Stimulated activated CD4-positive, alpha-beta T cell treated with anti-CD3 and anti-CD28 coated beads, TNF-alpha, amount 100 ng/mL, for 1 hour (primary cell): ENCODE measurements at places on chromosomes 3 and 15.

DNA sequence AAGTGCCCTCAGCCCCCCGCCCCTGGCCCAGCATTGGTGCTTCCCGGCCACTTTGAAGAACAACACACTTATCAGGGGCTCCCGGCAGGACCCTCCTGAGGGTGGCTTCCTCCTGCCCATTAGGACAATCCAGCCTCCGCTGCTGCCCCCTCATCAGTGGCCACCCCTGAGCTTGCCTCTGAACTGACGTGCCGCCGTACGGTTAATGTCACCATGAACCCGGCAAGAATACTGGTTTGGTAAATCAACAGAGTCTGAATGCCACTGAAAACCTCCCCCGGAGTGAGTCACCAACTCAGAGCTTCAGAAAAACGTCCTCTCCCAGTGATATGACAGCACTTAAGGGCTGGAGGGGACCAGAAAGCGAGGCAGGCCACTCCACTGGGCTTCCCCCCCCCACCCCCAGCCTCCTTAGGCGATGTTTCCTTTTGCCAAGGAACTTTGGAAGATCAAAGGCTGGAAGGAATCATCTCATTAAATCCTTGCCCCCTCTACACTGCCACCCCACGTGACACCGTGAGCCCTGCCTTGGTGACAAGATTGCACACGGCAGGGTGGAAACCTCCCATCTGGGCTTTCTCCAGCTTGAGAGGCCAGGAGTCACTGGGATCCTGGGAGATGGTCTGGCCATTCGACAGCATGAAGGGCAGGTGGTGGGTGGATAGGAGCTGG is 142.1 kb downstream of the NUP210 start:
- no peak for DNase-seq

DNA sequence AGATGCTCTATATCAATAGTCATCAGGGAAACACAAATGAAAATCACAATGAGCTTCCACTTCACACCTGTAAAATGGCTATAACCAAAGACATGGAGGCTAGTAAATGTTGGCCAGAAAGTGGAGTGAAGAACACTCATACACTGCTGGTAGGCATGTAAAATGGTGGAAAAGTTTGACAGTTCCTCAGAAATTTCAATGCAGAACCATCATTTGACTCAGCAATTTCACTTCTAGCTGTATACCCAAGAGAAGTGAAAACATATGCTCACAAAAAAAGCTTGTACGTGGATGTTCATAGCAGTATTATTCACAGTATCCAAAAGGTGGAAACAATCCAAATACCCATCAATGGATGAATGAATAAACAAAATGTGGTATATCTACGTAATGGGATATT is 19.2 kb upstream of the TOP2B start:
- DNase-seq, result no peak

DNA sequence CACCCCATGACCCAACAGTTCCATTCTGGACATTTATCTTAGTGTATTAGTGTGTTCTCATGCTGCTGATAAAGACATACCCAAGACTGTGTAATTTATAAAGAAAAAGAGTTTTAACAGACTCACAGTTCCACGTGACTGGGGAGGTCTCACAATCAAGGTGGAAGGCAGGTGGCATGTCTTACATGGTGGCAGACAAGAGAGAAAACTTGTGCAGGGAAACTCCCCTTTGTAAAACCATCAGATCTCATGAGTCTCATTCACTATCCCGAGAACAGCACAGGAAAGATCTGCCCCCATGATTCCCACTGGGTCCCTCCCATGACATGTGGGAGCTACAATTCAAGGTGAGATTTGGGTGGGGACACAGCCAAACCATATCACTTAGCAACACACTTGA is 21.6 kb upstream of the GPD1L start:
- DNase-seq, result no peak

DNA sequence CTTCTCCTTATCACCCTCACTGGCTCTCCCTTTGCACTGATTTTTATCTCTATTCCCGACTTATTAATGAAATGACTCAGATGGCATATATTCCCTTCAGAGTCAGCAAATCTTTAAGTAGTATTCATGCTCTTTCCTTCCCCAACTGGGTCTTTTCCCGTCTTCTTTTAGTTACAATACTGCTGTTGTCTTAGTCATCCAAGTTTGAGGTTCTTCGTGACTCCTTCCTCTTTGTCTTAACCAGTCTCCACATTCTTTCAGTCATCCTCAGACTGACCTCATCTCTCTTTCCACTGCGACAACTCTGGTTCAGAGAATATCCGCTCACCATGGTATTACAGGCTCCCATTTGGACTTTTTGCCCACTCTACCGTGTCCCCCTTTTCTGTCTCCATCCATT is 12.4 kb downstream of the WDR5B start:
- DNase-seq, result no peak

DNA sequence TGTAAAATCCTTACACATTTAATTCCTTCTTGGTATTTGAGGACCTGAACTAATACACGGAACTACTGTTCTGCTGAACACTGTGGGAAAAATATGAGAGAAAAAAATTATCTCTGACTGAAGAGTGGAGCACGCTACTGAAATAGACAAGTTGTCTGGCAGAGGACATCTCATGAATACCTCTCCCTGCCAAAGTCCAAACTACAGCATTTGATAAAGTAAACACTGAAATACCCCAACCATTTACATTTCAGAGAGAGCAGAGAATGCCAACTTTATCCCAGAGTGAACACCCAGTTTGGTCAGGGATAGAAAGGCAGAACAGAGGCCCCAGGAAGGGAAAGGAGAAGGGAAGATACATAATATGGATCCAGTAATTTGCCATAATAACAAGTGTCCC is 920.7 kb downstream of the SQOR start:
- no peak for DNase-seq

- DNase-seq, result no peak
Observed at GRCh38 chr3:18098960-18099587, 326.1 kb downstream of the SATB1 start.

DNA sequence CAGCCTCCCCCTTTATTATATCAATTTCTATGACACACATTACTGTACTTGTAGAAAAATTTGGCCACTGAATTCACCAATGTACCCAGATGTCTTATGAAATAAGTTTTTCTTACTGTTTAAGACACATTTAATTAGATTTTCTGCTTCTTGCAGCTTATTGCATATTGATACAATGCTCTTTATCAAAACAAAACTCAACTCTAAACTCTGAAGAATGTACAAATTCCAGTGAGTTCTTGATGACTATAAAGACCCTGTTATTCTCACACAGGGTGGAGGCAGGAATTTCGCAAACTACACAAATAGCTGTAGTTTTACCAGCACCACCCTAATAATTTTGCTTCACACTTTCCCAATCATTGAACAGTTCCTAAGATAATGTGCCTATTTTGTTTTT is 22.0 kb downstream of the CMTM6 start:
- no peak for DNase-seq

GRCh38 chr3:35241236-35241635 is 398.1 kb upstream of the ARPP21 start:
- DNase-seq, result no peak

DNA sequence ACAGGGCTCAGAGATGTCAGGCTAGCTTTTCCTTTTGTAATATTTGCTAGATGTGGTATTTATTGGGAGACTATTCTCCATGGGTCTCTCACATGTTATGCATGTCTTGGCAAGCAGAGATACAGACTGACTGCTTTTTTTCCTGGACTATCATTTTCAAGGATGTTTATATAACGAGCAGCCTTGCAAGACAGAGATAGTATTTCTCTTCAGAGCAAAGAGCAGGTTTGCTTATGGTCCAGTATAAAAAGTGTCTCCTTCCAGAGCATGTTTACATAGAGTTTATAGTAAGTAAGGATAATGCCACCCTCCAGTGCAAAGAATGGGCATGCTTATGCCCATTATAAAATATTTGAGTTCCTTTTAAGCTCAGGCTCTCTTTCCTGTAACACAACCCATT is 24.6 kb downstream of the GTF2E1 start:
- DNase-seq, result no peak

DNA sequence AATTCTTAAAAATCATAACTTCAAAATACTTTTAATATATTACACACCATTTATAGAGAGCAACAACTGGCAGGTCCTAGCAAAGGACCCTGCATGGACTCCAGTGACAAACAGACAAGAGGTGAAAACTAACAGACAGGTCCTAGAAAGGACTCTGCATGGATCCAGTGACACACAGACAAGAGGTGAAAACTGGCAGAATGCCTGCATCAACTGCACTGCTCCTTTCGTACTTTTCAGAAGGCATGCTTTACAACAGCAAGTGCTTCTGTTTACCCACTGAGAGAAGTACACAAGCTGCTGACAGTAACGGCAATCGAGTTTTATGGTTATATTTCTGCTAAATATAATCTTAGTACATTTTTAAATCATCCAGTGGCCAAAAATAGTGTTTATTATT is 24.3 kb upstream of the GP5 start:
- no peak for DNase-seq

DNA sequence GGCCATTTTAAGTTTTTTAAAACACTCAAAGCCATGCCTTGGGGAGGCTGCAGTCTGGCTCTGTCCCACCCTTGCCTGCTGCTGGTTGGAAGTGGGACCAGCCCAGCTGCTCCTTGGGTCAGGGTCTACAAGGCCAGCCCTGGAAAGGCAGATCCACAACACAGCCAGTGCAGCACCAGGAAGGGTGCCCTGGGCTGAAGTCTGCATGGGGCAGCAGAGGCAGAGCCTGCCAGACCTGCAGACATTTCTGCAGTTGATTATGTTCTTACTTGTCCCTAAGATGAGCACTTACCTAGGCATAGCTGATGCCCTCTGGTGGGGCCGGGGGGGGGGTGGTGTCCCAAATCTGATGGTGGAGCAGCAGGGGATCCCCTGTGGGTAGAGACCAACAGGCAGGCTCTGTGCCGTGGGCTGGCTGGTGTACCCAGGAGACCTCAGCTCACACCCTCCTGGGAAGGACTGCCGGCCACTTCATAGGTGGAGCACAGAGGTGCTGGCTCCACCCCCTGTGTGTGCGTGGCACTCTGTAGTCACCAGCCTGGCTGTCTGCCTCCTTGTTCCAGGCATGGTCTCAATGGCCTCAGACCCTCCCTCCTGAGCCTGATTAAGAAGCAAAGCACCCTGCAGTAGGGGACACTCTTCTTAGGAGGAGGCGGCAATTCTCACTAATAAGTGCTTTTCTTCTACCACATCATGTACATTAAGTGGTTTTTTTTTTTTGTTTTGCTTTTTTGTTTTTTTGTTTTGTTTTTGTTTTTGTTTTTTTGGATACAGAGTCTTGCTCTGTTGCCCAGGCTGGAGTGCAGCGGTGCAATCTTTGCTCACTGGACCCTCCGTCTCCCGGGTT is 97.4 kb upstream of the KLF13 start:
- DNase-seq, result no peak

- no peak for DNase-seq
Observed at GRCh38 chr3:43142472-43142871, 36.6 kb upstream of the POMGNT2 start.

DNA sequence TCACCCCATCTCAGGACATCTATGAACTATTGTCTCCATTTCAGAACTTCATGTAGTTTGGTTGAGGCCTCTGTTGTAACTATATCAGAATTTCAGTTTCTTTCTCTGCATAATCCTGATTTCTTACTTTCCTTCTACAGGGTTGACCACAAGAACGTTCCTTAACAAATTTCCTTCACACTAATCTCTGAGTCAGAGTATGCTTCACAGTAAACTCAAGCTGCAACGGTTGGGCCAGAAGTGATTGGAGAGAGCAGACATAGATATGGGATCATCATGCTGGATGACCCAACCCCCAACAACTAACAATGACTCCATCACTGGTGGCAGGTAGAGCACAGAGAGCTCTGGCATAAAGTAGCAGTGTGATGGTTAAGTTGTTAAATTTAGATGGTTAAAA is 128.8 kb upstream of the OSTN start:
- DNase-seq, result no peak
